ENCODE measurements at places on chromosomes 12 and 14.

DNA sequence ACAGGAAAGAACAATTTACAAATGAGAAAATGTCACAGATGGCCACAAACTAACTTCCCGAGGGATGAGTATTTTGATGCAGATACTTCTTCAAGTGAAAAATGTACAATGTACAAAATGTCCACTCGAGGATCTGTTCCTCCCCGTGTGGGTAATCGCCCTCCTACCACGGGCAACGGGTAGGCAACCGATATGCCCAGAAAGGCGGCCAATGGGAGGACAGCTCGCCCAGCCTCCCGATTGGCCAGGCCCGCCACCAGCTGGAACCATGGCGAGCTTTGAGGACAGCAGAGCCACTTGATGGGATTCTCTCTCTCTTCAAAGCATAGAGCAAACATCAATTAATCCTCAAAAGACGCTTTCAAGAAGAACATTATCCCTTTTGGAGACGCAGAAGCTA, 42.3 kb downstream of the DPF3 start:
- no peak for DNase-seq

DNA sequence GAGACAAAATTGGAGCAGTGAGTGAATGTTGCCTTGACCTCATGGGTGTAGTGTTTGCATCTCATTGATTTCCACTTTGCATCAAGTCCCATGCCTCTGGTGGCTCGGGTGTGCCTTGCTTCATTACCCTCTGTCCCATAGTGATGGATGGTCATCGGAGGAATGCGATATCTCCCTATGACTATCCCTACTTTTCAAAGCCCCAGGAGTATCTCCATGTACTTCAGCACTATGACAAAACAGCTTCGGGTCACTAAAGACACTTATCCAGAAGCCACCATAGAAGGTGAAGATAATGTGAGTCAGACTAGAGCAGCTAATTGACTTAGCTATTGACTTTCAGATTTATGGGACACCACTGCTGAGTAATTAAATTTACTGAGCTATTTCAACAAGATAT, 355.1 kb upstream of the CCDC196 start:
- DNase-seq: no peak

DNA sequence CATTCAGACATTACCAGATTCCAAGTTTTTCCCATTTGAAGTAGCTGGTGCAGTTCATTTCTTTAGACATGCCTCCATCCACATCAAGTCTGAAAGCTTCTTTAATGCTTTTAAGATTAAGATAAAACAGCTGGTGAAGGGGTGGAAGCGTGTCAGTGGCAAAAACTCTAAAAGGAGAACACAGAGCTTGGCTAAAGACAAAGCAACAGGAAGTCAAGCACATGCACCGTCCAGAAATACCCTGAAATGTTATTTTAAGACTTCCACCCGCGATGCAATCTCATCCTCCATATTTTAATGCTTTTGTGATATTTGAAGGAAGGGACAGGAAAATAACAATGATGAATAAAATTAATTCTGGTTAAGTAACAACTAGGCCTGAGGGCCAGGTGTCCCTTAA, 31.8 kb downstream of the PPM1H start:
- DNase-seq: no peak

DNA sequence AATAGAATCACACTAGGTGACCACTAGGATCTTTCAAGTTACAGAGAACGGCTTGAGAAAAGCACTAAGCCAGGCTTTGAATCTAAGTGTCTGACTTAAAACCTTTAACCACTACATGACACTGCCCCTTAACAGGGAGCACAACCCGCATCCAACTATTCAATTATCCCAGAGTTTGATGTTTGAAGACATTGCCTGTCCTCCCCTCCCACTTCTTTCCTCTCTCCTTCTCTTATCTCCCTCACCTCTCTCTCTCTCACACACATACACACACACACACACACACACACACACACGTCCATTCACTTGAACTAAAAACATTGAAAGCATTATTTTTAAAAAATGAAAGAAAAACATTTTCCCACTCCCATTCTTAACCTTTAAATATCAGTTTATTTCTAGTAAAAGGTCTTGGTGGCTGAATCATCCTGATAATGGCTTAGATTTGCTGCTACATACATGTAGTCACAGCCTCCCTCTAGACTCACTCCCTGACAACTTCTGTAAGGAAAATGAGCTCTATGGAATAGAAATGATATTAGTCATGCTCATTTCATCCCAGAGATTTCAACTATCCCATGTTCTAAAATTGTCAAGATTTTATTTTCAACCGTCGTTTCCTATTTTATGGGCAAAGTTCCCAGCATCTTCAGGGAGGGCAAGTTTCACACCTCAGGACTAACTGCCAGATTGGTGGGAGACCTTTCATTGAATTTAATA, 53.5 kb upstream of the RAP1B start:
- no peak for DNase-seq
